ENCODE measurements at places on chromosomes 11 and 22.

- no peak for DNase-seq
Observed at GRCh38 chr11:68868221-68868835, 26.6 kb upstream of the CPT1A start.

DNA sequence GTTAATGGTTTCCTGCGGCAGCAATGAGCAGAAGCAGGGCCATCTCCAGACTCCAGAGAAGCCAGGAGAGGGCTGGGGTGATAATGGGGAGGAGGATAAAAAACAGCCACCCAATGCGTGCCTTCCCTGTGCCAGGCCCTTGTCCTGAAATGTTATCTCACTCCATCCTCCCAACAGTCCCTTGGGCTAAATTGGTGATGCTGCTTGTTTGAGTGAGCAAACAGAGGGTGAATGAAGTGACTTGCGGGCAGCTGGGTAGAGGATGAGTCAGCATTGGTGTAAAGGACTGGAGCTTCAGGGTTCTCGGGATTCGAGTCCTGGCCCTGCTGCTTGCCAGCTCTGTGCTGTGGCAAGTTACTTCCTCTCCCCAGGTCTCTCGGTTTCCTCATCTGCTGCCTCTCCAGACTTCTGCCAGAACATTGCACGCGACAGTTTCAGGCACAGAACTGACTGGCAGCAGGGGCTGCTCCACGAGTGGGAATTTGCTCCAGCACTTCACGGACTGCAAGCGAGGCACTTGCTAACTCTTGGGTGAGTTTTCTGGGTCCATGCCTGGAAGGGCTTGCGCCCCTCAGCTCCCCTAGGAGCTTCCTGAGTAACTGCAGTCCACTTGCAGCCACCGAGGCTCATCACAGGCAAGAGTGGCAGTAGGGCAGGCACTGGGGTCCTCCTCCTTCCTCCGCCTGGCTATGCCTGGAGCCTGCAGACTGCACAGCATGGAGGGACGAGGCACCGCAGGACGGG is at the start of gene P2RY6:
TSS of gene P2RY6 (plus strand) at position 403 of the 744 bp plus-strand sequence. CDS start 24,181 bp downstream, outside the sequence.
- DNase-seq: no peak

- no peak for DNase-seq
Observed at GRCh38 chr11:111631024-111631665, 28.9 kb downstream of the SIK2 start.

- no peak for DNase-seq
Observed at GRCh38 chr11:122170815-122171475, 54.9 kb upstream of the BLID start.

DNA sequence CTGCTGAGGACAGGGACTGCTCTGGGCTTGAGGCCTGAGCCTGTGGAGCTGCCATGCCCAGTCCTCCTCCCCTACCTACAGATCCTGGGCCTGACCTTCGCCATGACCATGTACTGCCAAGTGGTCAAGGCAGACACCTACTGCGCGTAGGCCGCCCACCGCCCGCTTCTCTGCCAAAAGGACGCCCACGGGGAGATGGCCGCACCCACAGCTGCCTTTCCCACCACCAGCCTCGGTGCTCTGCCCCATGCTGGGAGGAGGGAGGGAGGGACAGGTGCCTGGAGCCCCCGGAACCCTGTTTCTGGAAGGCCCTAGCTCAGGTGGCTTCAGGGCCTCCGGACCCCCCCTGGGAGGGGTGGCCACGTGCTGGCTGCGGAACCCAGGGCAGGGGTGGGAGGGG is 23.8 kb downstream of the TSPAN4 start:
- DNase-seq: no peak

DNA sequence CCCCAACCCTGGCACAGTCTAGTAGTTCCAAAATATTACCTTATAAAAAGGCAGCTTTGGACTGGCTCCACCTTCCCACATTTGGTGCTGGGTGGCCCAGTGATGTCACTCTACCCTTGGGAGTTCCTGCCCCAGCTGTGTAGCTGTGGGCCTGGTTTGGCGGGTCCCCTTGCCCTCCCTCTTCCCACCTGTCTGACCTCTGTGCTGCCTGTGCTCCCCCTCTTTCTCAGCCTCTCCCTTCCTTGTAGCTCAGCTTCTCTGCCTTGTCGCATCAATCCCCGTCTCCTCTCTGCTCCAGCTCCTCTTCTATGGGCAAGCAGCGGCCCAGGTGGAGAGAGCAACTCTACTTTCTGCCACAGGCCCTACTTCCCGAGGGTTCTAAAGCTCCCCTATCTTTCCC is 54.6 kb downstream of the CHRDL2 start:
- no peak for DNase-seq

DNA sequence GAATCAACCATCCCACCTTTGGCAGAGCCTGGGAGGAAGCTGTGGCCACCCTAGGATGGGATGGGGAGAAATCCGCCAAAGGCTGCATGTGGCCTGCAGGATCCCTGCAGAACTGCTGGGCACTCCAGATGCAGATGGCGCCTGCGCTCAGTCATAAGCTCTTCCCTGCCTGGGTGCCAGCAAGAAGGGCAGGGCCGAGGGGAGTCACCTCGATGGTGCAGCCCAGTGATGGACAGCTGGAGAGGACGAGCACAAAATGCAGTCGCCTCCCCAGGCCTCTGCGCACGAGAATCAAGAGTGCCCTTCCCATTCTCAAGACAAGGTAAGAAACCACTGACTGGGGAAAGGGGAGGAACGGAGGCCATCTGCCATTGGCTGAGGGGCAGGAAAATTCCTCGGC is 693.6 kb downstream of the TBC1D22A start:
- no peak for DNase-seq

- peak; percentile 70 for DNase-seq
Observed at GRCh38 chr11:60951904-60952741, at the start of gene SLC15A3. SLC15A3 (minus strand) TSS chr11:60952176; CDS start chr11:60951551, 625 bp downstream.

Data from muscle of arm (tissue), 14 donors.